ENCODE measurements at places on chromosomes 5 and 9.

GRCh38 chr9:113599646-113600022, 136.1 kb downstream of the RGS3 start:
- no peak for DNase-seq

DNA sequence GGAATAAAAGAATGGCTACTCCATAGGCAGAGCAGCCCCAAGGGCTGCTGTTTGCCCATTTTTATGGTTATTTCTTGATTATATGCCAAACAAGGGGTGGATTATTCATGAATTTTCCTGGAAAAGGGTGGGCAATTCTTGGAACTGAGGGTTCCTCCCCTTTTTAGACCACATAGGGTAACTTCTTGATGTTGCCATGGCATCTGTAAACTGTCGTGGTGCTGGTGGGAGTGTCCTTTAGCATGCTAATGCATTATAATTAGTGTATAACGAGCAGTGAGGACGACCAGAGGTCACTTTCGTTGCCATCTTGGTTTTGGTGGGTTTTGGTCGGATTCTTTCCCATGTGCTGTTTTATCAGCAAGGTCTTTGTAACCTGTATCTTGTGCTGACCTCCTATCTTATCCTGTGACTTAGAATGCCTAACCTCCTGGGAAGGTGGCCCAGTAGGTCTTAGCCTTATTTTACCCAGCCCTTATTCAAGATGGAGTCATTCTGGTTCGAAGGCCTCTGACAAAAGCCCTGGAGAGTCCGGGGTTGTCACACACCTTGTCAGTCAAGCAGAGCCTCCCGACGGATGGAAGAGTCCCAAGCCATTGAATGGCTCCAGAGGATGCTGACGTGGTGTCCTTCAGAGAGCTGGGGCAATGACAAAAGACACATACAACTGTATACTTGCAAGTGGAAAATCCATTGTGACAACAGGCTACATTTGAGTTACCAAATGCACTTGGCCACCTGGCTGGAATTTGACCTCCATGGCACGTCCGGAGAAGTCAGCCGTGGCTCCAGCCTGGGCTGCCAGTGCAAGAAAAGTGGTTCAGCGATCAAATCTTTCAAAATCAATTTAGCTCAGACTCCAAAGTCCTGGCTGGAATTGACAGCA, 67.1 kb upstream of the CLINT1 start:
- DNase-seq = no peak

DNA sequence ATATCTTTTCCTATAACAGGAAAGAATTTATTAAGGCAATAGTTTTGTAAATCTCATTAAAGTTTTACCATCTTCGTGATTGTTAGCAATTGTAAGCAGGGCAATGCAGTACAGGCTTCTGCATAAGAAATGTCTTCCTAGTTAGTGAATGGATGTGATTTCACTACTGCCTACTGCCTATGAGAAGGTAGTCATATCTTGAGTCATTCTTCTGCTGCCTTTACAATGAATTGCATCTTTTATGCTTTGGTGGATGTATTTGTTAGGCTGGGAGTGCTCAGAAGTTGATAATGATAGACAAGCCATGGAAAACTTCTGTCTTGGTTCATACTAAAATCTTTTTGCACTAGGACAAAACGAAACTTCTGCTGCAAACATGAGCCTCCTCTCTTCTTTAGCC, 128.0 kb downstream of the ADAMTSL1 start:
- DNase-seq = no peak

- no peak for DNase-seq
Measured at GRCh38 chr9:137240318-137240840, 708 bp upstream of the TUBB4B start.

DNA sequence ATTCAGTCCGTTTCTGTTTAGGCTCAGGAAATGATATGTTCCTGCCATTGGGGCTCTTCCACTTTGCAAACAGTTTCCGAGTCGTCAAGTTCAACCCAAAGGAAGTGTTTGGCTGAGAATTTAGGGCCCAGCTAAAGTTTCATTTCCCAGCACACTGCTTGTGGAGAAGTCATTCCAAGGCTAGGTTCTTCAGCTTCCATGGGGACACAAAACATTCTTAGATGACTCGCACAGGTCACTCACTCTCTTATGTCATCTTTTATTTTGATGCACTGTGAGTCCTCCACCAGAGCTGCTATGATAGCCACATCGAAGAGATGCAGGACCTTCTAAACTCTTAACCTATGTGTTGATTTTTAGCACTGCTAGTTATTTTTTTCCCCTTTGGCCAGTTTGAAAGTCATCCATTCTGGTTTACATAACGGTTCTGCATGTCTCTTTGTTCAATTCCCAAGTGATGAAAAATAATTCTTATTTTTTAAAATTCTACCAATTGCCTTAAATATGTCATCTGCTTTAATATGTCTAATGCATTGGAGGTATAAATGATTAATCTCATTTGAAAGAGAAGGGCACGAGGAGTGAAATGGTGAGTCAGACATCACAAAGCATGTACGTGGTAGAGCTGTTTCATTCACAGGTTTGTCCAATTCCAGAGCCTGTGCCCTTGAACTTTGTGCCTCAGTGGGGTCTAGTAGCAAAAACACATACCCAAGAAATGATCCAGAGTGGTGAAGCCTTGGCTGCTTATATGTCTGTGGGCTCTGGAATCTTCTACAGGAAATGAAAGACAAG, 84.3 kb downstream of the ZNF462 start:
- no peak for DNase-seq

DNA sequence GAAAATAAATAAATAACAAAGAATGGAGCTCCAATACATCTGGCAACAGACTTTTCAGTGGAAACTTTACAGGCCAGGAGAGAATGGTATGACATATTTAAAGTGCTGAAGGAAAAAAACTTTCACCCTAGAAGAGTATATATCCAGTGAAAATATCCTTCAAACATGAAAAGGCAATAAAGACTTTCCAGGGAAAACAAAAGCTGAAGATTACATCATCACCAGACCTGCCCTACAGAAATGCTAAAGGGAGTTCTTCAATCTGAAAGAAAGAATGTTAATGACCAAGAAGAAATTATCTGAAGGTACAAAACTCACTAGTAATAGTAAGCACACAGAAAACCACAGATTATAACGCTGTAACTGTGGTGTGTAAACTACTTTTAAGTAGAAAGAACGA, 8.3 kb upstream of the RCL1 start:
- DNase-seq = no peak

- no peak for DNase-seq
Measured at GRCh38 chr9:87381746-87382145, 115.9 kb upstream of the DAPK1 start.

GRCh38 chr5:163578652-163579051, 73.2 kb downstream of the MAT2B start:
- no peak for DNase-seq

DNA sequence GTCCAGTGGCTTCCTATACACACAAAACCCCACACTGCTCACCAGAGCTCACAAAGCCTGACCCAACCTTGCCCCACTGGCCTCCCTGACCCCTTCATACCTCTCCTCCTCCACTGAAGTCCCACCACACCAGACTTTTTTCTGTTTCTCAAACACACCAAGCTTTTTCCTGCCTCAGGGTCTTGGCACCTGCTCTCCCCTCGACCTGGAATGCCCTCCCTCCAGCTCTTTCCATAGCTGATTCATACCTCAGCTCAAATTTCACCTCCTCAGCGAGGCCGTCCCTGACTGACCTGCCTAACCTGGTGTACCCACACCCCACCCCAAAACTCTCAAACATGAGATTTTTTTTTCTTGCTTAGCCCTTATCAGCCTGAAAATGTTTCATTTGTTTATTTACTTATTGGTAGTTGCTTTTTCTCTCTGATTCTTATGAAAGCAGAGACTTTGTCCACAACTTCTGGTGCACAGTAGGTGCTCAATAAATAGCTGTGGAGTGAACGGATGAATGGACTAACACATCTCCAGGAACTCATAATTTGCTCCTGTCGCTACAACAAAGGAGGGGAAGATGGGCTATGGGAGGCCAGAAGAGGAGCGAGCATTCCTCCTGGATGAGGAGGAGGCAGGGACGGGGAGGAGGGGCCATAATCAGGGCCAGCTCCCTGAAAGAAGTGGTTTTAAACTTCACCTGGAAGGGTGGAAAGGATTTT, 84.3 kb downstream of the SH3TC2 start:
- DNase-seq = no peak

DNA sequence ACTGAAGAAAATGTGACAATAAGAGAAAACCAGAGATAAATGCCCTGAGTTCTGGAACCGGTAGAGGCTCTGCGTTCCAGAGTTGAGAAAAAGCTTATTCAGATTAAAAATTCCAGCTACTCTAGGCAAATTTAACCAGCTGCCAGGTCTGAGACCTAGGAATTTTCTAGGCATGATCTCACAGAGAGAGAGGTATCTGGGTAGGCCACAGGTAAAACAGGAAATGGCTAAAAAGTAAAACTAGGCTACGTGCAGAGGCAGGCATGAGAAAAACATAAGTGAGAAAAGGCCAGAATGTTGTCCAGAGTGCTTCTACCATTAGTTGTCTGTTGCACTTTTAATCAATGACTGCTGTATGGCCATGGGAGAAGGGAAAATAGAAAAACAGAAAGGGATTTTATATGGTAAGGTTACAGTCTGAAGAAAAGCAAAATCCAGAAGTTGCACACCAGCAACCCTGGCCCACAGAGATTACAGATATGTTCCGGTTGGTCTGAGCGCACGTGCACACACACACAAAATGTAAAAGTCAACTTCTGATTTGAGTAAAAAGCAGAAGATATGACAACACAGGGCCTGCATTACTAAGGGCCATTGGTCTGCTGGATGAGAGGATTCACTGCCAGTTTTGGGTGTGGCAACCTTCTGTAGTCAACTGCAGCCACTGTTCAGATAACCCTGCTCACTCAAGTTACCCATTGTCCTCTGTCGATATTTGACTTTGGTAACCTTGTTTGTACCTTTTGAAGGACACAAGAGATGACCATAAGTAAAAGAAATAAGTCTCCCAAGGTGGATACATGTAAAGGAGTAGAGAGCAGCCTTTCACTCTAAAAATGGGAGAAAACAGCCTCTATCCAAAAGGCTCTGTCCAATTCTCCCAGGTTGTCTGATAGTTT, 266.0 kb downstream of the DTWD2 start:
- DNase-seq = no peak

- DNase-seq = no peak
Measured at GRCh38 chr9:20302197-20302596, 320.1 kb downstream of the MLLT3 start.

GRCh38 chr9:91391818-91392217, 30.1 kb upstream of the AUH start:
- no peak for DNase-seq

GRCh38 chr9:111110805-111111204, 72.5 kb upstream of the LPAR1 start:
- DNase-seq = no peak

- no peak for DNase-seq
Measured at GRCh38 chr5:90547072-90547536, 11.5 kb upstream of the ADGRV1 start.

DNA sequence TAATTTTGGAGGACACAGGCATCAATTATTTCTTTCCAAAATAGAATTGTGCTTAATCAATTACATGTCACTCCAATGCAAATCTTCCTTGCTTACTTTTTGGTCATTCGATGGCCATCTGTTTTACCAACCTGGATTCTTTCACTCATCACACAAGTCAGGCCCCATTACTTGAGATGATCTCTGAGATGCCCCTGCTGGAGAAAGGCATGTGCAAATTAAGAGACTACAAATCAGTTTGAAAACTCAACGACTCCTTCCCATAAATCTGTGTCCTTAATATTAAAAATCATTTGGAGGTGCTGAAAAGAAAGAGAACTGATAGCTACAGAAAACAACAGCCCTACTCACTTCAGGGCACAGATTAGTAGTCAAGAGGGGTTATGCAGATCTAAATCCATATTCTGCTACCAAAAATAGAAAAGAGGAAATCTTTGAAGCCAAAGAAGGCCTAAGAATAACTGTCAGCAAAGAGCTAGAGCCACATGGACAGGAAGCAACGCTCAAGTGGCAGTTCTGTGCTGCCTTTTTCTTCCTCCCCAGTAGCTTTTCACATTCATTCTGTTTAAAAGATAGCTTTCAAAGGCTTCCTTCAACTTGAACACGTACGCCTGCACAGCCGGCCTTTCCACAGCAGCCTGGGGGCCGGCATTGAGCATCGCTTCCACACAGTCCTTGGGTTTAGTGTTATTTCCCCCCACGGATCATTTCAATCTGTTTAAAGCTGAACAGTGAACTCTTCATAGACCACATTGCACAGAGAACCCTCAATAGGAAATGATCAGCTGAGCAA, 79.3 kb upstream of the MAP3K1 start:
- no peak for DNase-seq

GRCh38 chr9:91421971-91422757, 1.5 kb downstream of the NFIL3 start:
- DNase-seq = no peak

DNA sequence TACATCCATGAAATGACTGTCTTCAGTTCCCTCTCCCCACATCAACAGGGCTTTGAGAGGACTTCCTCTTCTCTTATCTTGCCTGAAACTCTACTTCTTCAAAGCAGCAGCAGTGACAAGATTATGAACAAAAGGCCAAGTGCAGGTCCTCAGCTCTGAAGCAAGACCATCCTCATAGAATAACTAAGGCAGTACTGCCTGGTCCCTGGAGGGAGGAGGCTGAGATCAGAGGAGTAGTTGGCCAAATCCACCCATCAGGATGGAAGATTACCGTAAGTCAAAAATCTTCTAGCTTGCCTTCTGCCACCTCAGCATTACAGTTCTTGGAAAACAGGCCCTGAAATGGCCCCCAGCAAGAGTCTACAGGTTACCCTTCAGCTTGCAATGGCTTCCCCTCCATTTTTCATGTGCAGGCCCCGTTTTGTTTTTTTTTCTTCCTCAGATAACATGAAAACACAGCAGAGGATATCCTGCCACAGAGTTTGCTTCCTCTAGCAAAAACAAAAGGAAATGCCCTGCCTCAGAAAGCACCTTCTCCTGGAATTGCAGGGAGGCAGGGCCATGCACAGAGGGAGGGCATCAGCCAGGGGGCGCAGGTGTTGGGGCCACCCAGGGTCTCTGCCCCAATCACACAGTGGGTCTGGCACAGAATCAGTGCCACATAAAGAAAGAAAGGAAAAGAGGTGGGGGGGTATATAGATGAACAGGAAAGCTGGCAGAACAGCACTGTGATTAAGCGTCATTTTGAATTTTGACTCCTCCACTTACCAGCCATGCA, 40.0 kb downstream of the KLHL3 start:
- no peak for DNase-seq

- DNase-seq = no peak
Measured at GRCh38 chr5:171770153-171770552, 15.5 kb upstream of the SMIM23 start.

DNA sequence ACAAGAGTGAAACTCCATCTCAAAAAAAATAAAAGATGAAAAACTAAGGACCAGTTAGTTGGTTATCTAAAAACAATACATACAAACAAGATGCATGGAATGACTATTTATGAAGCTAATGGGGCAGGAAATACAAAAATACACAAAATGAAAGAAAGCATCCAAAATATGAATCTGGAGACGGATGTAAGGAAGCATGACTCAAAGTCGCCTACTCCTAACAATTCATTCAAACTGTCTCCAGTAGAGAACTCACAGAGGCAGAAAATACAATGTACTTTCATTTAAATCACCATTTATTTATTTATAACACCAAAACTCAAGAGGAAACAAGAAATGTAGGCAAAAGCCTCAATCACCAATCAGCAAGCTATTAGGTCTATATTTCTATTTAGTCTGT, 68.4 kb downstream of the SCAI start:
- no peak for DNase-seq

All from activated naive CD4-positive, alpha-beta T cell (primary cell).